ENCODE measurements at places on chromosomes 13 and 19.
A peak's percentile ranks its signal among the peaks of the same experiment; 100 is the strongest.

DNA sequence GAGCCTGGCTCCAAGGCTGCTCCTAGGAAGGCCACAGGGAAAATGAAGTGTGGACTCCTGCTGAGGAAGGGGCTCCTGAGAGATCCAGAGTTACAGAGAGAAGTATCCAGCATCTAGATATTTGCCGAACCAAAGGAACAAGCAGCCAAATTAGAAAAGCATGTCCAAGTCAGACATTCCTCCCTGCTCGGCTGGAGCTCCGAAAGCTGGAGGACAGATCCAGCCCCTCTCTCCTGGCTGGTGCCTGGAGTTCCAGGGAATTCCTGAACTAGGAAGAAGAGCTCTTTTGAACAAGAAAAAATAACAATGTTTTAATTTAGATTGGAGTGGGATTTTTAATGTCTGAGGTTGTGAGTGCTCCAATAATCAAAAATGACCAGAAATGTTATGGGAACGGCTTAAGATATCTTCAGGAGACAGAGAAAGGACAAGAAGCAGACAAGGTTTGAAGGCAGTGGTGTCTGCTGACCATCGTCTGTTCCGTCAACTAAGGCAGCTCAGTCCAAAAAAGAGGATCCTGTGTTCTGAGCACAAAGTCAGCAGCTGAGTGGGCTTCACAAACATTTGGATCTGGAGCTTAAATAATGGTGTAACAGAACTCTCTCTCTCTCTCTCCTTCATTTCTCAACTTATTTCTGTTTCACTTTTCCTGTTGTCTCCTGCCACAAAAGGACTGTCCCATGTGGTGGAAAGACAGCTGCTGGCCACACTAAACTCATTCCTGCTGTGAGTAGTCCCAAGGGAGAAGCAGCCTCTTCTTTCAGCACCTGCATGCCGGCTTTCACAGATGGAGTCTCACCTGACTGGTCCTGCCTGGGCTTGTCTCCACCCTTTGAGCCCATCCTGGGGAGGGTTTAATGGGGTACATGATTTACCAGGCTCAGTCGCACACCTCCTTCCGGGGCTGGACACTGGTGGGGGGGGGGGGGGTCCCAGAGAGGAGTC lies 31.5 kb upstream of the IRS2 start:
- peak; percentile 93 for DNase-seq

DNA sequence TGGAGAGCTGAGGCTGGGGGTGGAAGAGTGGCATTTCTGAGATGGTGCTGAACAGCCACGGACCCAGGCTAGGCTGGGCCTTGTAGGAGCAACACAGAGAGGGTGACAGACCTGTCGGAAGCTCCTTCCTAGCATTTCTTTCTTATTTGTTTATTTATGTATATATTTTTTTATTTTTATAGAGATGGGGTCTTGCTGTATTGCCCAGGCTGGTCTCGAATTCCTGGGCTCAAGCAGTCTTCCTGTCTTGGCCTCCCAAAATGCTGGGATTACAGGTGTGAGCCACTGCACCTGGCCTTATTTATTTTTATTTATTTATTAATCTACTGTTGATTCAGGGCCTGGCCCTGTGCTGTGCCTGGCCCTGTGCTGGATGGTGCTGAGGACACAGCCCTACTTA lies 6.5 kb downstream of the CIC start:
- DNase-seq, result no peak

GRCh38 chr13:98279473-98280175 lies 102.6 kb upstream of the RNF113B start:
- DNase-seq, result no peak

- no peak for DNase-seq
Observed at GRCh38 chr13:40228990-40229389, 437.5 kb downstream of the FOXO1 start.

DNA sequence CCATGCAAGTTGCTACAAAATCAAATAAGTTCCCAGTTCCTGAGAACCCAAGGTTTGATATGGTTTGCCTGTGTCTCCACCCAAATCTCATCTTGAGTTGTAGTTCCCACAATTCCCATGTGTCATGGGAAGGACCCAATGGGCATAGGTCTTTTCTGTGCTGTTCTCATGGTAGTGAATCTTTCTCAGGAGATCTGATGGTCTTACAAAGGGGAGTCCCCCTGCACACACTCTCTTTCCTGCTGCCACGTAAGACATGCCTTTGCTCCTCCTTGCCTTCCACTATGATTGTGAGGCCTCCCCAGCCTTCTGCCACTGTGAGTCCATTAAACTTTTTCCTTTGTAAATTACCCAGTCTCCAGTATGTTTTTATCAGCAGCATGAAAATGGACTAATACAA lies 28.5 kb upstream of the TSHZ3 start:
- no peak for DNase-seq

GRCh38 chr13:42001580-42001979 lies 40.7 kb upstream of the VWA8 start:
- DNase-seq, result no peak

DNA sequence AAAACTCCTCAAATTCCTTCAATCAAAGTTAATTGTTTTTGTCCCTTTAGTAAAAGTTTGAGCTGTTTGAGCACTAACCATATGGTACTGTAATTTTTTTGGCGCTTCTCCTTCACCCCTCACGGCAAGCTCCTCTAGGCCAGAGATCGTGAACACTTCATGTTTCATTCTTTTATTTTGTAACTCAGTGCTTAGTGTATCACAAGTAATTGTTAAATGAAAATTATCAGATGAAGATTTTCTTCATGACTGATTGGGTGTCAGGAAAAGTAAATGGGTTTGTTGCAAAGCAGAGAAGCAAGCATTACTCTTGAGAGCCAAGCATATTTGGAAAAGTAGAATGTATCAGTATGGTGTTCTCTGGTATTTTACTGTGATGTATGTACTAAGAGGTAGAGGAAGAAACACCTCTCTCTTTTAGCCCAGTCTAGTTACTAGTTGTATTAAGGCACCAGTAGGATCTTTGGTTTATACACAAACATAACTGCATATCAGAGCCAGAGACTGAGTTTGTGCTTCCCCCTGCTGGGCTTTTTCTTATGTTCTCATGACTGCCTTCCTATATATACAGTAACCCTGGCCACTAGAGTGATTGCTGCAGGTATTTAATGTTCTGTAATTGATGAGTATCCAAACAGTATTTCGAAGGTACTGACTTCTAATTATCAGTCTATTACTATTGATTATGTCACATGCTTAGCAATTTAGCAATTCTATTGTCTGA lies 202.3 kb upstream of the KLHL1 start:
- DNase-seq, result peak; percentile 58

DNA sequence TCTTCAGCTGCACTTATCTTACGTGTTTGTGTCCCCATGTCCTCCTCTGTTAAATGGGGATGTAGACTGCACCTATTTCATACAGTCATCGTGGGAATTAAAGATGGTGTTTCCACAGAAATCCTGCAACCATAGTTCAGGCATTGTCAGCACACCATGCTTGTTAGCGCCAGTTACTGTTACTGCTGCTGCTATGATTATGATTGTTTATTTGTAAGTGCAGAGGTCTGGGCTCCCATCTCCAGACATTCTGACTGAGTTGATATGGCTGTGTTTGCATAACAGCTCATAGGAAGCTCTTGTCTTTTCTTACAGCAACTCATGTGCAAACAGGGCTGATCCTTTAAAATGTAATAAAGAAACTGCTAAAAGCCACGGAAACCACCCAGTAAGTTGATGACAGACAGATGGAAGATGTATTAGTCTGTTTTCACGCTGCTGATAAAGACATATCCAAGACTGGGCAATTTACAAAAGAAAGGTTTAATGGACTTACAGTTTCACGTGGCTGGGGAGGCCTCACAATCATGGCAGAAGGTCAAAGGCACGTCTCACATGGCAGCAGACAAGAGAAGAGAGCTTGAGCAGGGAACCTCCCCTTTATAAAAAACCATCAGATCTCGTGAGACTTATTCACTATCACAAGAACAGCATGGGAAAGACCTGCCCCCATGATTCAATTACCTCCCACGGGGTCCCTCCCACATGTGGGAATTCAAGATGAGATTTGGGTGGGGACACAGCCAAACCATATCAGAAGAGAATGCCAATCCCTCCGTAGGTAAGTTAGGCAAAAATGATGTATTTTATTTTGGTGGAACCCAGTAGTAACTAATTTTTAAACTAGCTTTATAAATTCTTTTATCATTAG lies 1.6 kb downstream of the ZSCAN5A start:
- no peak for DNase-seq

DNA sequence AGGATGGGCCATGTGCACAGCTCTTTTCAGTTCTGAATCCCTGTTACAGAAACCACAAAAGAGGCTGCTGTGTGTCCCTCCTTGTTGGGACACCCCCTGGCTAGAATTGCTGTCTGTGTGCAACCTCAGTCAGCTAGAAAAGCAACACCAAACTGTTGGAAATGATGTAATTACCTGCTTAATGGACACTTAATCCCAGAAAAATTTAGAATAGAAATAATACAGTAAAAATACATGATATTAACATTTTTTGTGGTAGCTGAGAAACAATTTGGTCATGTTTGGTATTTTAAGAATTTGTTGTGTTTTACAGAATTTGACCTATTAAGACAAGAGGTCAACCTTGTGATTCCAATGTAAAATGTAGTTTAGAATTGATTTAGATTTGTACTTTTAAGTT lies 46.8 kb downstream of the FAM124A start:
- DNase-seq, result no peak

- peak; percentile 91 for DNase-seq
Observed at GRCh38 chr13:32881777-32882145, 134.5 kb upstream of the KL start.

- no peak for DNase-seq
Observed at GRCh38 chr13:46639033-46639981, 86.3 kb downstream of the LRCH1 start.

DNA sequence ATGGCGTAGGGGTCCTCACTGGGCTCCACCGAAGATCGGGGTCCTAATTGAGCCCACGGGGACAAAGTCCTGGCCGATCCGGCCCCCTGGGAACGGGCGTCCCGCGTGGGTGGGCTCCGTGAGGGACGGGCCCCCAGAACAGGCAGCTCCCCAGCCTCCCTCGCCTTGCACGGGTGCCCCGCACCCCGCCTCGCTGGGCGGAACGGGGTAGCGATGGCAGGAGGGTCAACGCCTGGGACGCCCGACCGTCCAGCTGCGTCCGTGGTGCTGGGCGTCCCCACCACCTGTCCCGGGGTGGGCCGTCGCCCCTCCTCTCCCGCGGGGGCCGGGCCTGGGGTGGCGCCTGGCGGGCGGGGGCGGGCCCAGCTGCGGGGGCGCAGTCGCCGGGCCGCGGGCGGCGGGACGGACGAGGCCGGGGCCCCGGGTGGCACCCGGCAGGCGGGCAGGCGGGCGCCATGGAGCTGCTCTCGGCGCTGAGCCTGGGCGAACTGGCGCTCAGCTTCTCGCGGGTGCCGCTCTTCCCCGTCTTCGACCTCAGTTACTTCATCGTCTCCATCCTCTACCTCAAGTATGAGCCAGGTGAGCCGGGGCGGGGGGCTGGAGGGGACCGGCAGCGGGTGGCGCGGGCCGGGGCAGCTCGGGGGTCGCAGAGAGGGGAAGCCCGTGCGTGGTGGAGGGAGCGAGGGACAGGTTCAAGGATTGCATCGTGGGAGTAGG lies at the start of gene TMEM38A:
TMEM38A (plus strand) TSS at position 377 of the 717 bp plus-strand sequence; CDS start at position 456, 79 bp downstream.
- DNase-seq, result peak; percentile 21

GRCh38 chr13:61415058-61415721 lies 459 bp downstream of the PCDH20 start:
- peak; percentile 98 for DNase-seq

DNA sequence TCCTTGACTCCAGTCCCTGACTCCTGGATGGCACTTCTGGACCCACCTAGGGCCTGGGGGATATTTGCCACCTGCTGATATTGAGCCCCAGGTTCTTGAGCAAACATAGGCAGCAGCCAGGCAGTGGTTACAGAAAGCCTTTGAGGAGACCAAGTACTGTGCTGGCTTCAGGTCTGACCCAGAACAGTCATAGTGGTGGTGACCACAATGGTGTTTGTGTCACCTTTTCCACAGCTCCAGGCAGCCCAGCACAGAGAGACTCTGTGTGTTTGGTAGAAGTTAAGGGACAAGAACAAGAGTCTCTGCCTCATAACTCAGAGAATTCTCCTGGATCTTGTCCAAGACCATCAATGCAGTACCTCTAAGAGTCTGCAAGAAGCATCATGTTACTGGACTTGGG lies 14.6 kb upstream of the CLC start:
- DNase-seq, result no peak

DNA sequence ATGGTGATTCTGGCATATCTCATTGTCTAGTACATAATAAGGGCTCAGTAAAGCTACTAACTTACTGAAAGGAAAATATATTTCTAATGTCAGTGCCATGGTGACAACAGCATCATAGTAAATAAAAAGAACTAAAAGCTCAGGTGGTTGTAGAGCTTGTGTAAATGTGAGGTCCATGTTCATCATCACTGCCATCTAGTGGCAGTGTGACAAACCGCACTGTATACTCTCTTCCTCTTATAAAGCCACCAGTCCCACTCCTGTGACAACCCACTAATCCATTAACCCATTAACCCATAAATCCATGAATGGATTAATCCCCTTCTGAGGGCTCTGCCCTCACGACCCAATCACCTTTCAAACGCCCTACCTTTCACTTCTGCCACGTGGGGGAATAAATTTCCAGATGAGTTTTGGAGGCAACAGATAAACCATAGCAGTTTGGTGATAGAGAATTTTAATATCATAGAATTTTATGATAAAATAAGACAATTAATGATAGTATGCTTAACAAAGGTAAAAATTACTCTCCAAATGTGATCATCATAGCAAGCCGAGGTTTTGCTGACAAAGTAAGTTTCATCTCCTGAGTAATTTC lies 160.4 kb upstream of the SGCG start:
- DNase-seq, result peak; percentile 43

- peak; percentile 32 for DNase-seq
Observed at GRCh38 chr13:110925023-110925612, 10.2 kb upstream of the ANKRD10 start.

- no peak for DNase-seq
Observed at GRCh38 chr13:44837250-44837649, 152.0 kb downstream of the NUFIP1 start.

DNA sequence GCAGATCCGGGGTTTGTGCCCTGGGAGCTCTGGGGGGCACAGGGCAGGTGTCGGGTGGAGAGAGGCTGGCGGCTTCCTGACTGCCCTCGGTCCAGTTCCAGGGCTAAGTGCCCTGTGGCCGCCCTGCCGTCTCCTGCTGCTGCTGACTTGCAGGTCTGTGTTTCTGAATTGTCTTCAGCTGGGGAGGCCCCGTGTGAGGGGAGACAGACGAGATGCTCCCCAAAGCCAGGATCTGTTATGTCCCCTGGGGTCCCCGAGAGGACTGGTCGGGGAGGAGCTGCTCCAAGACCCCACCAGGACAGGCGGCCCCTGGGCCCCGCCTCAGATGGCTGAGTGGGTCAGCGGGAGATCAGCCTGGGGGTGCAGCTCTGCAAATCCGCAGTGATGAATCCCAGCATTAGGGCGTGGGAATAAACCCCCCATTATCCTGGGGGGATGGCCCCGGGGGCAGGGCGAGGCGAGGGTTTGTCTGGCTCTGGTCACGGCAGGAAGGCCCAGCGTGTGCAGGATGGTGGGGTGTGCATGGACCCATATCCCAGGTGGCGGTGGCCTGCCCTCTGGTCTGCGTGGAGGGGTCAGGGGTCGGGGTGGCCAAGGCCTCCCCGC lies 4.7 kb downstream of the HCN2 start:
- no peak for DNase-seq

- no peak for DNase-seq
Observed at GRCh38 chr13:83168590-83168989, 713.7 kb downstream of the SLITRK1 start.
